ENCODE measurements at places on chromosomes 4 and X.

DNA sequence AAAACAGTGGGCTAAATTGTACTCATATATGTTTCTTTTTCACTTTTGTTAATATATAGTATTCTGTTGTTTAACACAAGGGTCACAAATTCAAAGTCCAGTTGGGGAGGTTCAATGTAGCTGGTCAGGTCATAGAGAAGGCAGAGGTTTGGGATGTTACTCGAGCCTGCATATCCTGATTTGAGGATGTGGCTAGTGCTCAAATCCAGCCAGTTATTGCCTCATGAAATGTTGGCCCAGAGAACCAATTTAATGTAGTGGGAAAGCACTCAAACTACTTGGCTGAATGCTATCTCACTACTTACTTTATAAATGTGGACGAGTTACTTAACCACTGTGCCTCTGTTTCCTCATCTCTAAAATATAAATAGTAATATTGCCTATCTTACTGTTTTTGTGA is 12.5 kb downstream of the USO1 start:
- no peak overlapping the region for H3K4me3 ChIP-seq
- peaks cover 6% of the 10 kb centered on the region for H3K36me3 ChIP-seq
- no peak overlapping the region for H3K27ac ChIP-seq
- H3K4me1 ChIP-seq, result peaks cover 1% of the 10 kb centered on the region

- no peak for DNase-seq
- no peak overlapping the region for H3K27ac ChIP-seq
- no peaks in the 10 kb centered on the region for H3K27me3 ChIP-seq
- no peaks in the 10 kb centered on the region for H3K36me3 ChIP-seq
- H3K4me3 ChIP-seq, result no peak overlapping the region
- no peaks in the 10 kb centered on the region for H3K4me1 ChIP-seq
Observed at GRCh38 chr4:144687466-144687865, 41.5 kb downstream of the HHIP start.

- no peak overlapping the region for H3K4me3 ChIP-seq
- no peaks in the 10 kb centered on the region for H3K4me1 ChIP-seq
- no peaks in the 10 kb centered on the region for H3K36me3 ChIP-seq
- H3K27ac ChIP-seq, result no peak overlapping the region
- no peaks in the 10 kb centered on the region for H3K27me3 ChIP-seq
Observed at GRCh38 chr4:13162886-13163285, 321.3 kb downstream of the RAB28 start.

DNA sequence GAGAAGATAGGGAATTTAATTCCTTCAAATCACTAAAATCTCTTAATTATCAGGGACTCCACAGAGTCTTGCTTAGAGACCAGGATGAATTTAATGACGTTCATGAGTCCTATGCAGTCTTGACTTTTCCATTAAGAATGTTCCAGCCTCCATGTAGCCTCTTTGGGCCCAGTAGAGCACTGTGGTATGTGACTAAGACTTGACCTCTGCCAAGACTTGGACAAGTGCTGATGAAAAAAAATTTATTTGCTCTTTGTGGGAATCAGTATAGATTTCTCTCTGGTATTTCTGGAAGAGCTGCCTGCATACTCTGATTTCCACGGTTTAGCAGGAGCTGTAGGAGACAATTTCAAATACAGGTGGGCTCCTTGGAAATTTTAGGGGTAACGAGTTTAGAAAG is 40.6 kb downstream of the CHRDL1 start:
- DNase-seq, result no peak
- H3K36me3 ChIP-seq, result no peaks in the 10 kb centered on the region
- peaks cover 6% of the 10 kb centered on the region for H3K27me3 ChIP-seq
- H3K4me3 ChIP-seq, result no peak overlapping the region
- H3K4me1 ChIP-seq, result no peaks in the 10 kb centered on the region

DNA sequence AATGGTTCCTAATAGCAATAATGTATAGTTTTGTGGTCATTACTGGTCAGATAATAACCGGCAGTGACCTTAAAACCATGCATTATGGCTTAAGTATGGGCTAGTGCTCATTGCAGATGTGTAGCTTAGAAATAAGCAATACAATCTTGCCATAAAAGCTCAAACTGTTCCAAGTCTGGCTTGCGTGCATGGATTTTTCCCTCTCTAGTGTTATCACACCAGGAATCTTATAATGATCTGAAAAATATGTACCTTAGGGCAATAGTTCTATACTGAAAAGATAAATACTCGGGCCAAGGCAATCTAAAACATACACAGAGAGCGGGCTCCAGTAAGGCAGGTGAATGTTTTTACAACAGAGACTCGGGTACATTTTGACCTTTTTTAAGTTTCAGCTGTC is 157.8 kb downstream of the DHX15 start:
- no peaks in the 10 kb centered on the region for H3K36me3 ChIP-seq
- no peak overlapping the region for H3K4me3 ChIP-seq
